ENCODE measurements at places on chromosomes 5 and 9. TPM values are rescaled to one million over a fixed set of nuclear protein-coding genes. Genes with fewer than 3 reads are reported as not detected.

Gene PCDHGB5
- 9.7 TPM for total RNA-seq

Gene ZNF79
- total RNA-seq = 9.0 TPM

Gene C1QTNF3
- total RNA-seq = 2.1 TPM

Gene PCDHGA5
- total RNA-seq = 2.5 TPM

Gene ACER2
- total RNA-seq = 9.5 TPM

Gene PCDHB12
- 2.7 TPM for total RNA-seq

Gene EDIL3
- 48.3 TPM for total RNA-seq

Gene ROPN1L
- total RNA-seq = not detected

Gene C8G
- total RNA-seq = 0.85 TPM

Gene DND1
- 2.9 TPM for total RNA-seq

Gene MAMDC4
- 6.7 TPM for total RNA-seq

Gene GABRA6
- total RNA-seq = not detected

Gene INVS
- total RNA-seq = 9.9 TPM

Gene GTF3C5
- total RNA-seq = 87.6 TPM

Gene NR6A1
- 222 TPM for total RNA-seq

Gene IGFBPL1
- 36.7 TPM for total RNA-seq

Gene PCDHB15
- total RNA-seq = 8.7 TPM

Gene FER
- 13.8 TPM for total RNA-seq

Gene DPP7
- total RNA-seq = 38.9 TPM

Gene SPATA31E1
- 0.05 TPM for total RNA-seq

Gene TPPP
- total RNA-seq = 1.8 TPM

Gene PCDHGA7
- total RNA-seq = 2.8 TPM

Gene CATSPER3
- 0.44 TPM for total RNA-seq

Gene PCDHAC1
- 8.2 TPM for total RNA-seq

Gene SLC6A7
- not detected for total RNA-seq

Gene APBA1
- total RNA-seq = 0.94 TPM

Gene ANKRD55
- not detected for total RNA-seq

Gene BRD8
- total RNA-seq = 59.6 TPM

Gene SHOC1
- not detected for total RNA-seq

Gene OCLN
- 70.6 TPM for total RNA-seq

Gene TAF11L8
- total RNA-seq = not detected

Gene SGCD
- 0.32 TPM for total RNA-seq

Gene ANKRD18A
- 12.9 TPM for total RNA-seq

Gene PCDHB7
- 0.23 TPM for total RNA-seq

Gene PALM2AKAP2
- total RNA-seq = 7.0 TPM

Gene BRINP1
- total RNA-seq = 18.4 TPM

Measured in WTC11 (cell line).